ENCODE measurements at places on chromosomes 12 and 14.

- no peak for DNase-seq
Observed at GRCh38 chr14:31244626-31245025, 37.0 kb upstream of the HECTD1 start.

GRCh38 chr12:78918268-78918667, 53.7 kb downstream of the SYT1 start:
- no peak for DNase-seq

- DNase-seq = peak; percentile 50
Observed at GRCh38 chr14:20587489-20588154, at the start of gene RNASE11. TSS of gene RNASE11 (minus strand) at chr14:20588001.

GRCh38 chr14:78985668-78986381, 815.7 kb downstream of the NRXN3 start:
- DNase-seq = no peak

DNA sequence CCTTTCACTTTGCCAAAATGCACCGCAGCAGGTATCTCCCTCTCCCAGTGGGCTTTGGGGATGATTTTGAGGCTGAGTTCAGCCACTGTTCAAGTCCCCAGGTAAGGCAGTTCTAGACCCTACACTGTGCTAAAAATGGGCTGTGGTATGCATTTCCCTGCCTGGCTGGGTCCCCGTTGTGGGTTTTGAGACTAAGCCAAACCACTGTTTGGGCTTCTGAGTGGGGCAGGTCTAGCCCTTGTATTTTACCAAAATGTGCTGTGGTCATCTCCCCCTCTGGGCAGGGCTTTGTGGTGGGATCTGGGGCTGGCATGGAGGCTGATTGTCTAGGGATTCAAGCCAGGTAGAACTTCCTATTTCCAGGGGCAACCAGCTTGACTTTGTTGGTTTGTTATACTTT, 13.6 kb upstream of the OR4Q3 start:
- no peak for DNase-seq

DNA sequence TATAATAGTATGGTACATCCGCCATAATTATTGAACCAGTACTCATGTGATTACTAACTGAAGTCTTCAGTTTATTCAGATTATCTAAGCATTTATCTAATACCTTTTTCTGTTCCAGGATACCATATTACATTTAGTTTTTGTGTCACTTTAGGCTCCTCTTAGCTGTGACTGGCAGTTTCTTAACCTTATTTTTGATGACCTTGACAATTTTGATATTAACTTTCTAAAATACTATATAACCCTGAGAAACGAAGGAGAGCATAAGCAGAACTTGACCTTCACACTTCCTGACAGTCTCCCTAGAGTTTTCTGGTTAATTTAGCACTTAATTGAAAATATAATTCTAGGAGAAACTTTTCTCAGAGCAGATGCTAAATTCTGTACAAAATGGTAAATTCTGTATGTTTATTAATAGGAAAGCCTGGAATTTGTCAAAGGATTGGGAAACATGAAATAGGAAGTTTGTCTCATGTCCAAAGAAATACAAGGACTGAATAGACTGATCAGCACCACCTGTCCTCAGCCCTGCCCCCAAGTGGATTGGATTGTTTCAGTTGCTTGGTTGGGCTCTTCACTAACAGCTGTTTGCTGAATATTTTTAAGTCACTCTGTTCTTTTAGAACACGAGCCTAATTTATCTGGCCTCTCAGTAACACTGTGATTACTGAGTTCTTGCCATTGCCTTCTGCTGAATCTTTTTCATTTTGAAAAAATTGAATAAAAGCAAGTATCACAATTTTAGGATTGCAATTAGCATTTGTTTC, 6.0 kb downstream of the BICDL1 start:
- no peak for DNase-seq

- no peak for DNase-seq
Observed at GRCh38 chr12:72869024-72869423, 596.9 kb downstream of the TRHDE start.

DNA sequence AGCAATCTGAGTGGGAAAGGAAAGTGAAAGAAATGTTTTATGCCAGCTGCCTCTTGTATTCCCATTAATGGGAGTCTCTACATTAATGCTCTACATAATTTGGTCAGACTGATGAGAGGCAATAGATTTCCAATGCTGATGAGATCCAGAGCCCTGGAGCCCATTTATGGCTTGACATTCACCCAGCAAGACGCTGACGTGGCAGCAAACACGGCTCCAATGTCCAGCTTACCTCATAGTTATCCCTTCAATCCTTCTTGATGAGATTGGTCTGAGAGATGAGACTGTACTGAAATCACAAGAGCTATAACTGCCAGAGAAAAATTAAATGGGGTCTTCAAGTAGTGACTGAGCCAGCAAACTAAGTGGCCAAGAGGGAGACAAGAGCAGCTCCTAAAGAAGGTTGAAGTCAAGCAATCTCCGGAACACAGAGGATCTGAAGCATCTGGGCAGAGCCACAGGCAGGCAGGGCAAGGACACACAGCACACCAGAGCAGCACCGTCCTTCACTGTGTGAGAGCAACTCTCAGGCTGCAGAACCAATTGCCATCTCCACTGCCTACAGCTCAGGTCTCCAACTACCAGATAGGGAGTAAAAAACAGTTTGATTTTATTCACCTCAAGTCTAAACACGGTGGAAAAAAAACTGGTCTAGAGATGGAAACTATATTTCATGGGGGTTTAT, 7.3 kb upstream of the MYO1A start:
- no peak for DNase-seq

DNA sequence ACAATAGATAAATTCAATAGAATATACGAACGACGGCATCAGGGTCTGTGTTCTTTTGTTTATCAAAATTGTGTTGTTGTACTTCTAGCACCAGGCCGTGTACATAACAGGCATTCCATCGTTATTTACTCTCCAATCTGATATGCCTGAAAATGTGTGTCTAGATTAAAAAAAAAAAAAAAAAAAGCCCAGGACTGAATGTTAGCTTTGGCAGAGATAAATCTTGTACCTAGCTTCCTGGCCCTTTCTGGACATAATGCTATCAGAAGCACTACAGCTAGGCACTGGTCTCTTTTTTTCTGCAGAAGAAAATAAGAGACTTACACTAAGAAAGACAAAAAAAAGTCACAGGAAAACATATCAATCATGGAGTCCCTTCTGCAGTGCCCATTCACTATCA, 37.0 kb downstream of the CDKL1 start:
- no peak for DNase-seq

GRCh38 chr12:92784356-92784755, 81.6 kb downstream of the PLEKHG7 start:
- no peak for DNase-seq

DNA sequence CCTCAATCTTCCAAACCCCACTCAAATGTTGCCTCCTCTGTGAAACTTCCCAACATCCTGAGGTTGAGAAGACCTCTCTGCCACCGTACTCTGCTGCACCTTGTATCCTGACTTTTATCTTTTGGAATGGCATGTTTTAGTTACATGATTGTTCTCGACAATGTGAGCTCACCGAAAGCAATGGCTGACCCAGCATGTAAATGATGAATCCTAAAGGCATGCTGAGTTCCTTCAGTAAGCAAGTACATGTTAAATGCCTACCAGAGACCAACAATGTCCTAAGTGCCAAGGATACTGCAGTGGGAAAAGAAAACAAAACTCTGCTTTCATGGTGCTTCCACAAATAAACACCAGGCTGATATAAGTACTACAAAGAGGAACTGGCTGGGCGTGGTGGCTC, 13.7 kb downstream of the PPP1R13B start:
- no peak for DNase-seq

DNA sequence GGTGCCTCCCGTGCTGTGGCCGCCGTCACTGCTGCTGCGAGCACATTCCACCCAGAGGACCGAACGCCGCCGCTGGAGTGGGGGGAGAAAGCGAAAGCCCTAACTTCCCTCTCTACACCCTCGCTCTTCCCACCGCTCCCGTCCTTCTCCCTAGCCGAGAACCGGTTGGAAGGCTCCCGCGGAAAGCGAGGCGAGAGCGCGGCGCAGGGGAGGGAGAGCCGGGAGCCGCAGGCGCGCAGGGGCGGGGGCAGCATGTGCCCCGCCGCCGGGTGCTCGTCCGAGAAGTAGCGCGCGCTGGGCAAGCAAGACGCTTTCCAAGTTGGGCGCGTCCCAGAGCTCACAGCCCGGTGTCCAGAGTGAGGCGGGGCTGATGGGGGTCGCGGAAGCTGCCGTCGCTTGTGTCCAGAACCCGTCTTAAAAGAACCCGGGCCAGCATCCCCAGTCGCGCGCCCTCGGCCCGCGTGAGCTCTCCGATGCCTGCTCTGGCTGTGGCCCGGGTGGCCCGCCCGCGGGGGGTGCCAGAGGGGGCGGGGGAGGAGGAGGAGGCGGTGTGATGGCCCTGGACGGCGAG, at the start of gene TRHDE:
Gene TRHDE, plus strand, starts transcription at position 280 of the 571 bp plus-strand sequence. Its CDS starts 274 bp downstream, at position 554.
- no peak for DNase-seq

DNA sequence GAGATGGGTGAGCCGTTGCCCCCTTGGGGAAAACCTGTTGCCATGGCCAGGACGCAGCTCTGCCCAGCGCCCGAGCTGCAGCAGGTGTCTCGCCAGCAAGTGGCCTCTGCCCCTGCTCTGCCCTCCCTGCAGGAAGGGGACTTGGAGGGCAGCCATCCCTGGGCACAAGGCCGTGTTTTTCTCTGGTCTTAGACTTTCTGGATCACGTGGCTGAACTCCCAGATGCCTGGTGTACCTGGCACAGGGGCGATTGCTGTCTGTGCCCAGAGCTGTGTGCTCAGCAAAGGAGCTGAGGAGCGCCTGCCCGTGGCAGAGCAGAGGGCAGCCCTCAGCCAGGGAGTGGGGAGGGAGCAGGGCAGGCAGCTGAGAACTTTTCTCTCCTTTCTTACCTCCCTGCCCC, 38.0 kb downstream of the TMEM63C start:
- DNase-seq = no peak

DNA sequence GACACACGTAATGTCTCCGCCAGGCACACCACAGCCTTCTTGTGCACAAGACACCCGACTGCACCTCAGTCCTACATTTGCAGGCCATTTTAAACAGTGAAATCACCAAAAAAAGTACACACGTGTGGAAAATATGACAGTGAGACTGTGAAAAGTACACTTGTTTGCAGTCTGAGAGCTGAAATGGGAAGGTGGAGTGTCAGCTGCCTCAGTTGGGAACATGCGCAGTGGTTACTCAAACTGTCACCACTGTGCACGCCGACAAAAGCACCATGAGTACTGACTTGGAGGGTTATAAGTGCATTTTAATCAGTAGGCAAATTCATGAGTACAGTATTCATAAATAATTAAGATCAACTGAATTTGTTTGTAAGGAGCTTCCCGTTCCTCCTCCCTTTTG, 15.8 kb downstream of the VPS33A start:
- DNase-seq = no peak

GRCh38 chr12:10562306-10562933, 51.0 kb downstream of the MAGOHB start:
- DNase-seq = peak; percentile 38

DNA sequence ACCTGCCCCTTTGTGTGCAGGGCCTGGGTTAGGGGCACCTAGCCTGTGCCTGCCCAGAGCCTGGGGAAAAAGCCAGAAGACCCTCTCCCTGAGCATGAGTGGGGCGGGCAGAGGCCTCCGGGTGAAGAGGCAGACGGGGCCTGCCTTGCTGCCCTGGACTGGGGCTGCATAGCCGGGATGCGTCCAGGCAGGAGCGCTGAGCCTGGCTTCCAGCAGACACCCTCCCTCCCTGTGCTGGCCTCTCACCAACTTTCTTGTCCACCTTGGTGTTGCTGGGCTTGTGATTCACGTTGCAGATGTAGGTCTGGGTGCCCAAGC, 216.1 kb downstream of the TMEM121 start:
- no peak for DNase-seq

- no peak for DNase-seq
Observed at GRCh38 chr12:28879379-28879778, 269.7 kb upstream of the FAR2 start.

DNA sequence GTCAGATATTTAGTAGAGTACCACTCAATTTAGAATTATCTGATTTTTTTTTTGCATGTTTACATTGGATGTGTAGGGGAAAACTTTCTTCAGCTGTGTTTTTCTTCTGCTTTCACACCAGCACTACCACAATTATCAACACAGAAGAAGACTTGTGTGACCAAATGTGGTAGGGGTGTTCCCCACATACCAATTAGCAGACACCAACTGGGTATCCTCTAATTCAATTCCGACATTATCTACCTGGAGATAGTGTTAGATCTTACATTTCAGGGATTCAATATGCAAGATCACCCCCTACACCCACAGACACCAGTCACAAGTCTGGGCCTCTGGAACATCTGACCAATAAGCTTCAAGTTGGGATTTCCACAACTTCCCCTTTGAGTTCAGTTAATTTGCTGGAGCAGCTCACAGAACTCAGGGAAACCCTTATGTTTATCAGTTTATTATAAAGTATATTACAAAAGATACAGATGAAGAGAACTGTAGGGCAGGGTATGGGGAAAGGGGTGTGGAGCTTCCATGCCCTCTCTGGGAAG, 4.1 kb upstream of the KLRG1 start:
- no peak for DNase-seq

DNA sequence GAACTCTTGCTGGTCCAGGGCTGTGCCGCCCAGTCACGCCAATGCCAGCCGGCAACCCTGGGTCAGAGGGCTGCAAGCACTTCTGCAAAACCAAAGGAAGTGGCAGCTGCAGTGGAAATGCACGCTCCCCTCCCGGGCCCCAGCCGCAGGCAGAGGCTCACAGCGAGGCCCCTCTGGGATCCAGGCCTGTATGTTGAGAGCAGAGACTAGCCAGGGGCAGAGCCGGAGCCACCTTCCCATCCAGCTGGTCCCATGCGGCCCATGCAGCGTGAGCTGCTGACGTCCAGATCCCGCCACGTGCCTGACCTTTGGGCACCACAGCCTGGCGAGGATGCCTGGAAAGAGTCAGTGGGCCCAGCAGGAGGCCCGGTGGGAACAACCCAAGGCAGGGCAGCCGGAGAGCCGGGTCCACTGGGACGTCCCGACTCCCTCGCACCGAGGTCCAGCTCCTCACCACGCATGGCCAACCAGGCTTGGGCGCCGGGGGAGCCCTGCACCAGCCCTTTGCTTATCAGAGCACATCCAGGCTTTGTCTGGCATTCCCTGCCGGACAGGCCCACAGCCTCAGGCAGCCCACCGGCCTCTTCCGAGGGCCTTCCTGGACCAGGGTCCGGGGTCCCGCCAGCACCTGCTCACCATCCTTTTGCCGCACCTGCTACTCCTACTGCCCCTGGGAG, 4.3 kb downstream of the GPR132 start:
- DNase-seq = peak; percentile 71

DNA sequence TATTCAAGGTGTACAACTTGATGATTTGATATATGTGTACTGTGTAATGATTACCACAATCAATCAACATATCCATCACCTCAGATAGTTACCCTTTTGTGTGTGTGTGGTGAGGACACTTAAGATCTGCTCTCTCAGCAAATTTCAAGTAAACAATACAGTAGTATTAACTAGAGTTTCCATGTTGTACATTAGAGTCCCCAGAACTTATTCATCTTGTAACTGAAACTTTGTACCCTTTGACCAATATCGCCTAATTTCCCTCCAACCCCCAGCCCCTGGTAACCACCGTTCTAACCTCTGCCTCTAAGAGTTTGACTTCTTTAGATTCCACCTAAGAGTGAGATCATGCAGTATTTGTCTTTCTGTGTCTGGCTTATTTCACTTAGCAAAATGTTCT, 12.1 kb downstream of the ADCK1 start:
- DNase-seq = peak; percentile 4
